Cerebellum (tissue), 4 donors: ENCODE measurements at places on chromosomes 16 and 17.

DNA sequence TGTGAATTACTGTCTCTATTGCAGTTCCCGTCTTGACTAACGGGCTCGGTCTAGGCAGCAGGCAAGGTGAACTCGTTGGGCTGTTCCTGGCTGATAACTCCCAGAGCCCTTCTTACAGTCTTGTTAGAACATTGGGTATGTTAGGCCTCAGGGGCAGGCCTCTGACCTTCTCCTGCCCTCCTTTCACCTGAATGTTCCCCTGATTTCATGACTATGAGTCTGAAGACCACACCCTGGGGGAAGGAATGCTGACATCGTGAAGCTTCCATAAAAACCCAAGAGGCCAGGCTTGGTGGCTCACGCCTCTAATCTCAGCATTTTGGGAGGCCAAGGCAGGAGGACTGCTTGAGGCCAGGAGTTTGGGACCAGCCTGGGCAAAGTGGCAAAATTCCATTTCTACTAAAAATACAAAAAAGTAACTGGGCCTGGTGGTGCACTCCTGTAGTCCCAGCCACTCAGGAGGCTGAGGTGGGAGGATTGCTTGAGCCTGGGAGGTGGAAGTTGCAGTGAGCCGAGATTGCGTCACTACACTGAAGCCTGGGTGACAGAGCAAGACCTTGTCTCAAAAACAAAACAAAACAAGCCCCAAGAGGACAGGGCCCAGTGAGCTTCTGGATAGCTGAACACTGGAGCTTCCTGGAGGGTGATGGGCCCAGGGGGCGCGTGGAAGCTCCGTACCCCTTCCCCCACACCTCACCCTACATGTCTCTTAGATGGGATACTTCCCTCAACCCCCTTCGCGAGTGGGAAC, 47.8 kb upstream of the FBXO47 start:
- DNase-seq: no peak

- DNase-seq: no peak
Measured at GRCh38 chr16:62225675-62226074, 189.4 kb upstream of the CDH8 start.

DNA sequence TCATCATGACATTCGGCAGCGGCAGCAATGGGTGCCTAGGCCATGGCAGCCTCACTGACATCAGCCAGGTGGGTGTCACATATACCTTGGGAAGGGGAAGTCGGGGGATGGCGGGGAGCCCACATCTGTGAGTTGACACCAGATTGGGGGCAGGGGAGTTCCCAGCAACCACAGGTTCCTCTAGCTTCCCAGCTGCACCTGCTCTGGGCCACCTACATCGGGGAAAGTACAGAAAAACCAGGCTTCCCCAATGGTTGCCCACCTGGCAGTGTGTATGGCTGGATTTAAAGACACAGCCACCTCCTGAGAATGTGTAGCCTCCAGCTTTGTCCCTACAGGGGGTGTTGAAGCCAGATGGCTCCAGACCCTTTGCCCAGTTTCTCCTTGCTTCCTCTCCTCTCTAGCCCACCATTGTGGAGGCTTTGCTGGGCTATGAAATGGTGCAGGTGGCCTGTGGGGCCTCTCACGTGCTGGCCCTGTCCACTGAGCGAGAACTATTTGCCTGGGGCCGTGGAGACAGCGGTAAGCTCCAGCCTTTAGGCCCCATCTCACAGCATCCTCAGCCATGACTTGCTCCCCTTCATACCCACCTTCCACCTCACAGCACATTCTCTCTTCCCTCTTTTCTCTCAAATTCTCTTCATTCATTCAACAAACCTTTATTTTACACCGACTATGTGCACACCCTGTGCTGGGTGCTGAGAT, 5.0 kb upstream of the TRAF4 start:
- DNase-seq: no peak

- no peak for DNase-seq
Measured at GRCh38 chr17:39175695-39176093, 9.7 kb upstream of the ARL5C start.

DNA sequence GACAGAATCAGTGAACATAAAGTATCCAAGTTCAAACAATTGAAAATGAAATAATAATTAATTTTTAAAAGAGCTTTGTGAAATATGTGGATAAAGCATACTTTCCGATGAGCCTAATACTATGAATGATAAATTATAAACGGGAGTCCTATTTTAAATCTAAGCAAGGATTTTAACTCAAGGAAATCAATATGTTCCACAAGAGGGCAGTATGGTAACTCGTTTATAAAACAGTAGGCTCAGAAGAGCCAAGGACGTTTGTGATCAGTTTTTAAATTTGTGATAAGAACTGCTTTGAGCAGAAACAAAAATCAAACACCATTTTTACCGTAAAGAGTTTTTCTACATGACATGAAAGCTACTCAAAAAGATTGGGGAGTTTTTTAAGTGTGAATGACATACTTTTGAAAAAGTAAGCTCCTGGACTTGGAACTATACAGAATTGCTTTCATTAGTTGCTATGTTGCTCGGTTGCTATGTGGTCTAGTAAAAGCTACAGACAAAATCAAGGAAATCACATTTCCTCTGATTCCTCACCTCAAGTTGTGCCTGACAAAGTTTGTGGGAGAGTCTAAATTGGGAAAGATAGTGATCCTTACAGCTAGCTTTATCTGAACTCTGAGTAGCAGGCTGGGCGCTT, 11.8 kb upstream of the TEKT1 start:
- peak; percentile 8 for DNase-seq

DNA sequence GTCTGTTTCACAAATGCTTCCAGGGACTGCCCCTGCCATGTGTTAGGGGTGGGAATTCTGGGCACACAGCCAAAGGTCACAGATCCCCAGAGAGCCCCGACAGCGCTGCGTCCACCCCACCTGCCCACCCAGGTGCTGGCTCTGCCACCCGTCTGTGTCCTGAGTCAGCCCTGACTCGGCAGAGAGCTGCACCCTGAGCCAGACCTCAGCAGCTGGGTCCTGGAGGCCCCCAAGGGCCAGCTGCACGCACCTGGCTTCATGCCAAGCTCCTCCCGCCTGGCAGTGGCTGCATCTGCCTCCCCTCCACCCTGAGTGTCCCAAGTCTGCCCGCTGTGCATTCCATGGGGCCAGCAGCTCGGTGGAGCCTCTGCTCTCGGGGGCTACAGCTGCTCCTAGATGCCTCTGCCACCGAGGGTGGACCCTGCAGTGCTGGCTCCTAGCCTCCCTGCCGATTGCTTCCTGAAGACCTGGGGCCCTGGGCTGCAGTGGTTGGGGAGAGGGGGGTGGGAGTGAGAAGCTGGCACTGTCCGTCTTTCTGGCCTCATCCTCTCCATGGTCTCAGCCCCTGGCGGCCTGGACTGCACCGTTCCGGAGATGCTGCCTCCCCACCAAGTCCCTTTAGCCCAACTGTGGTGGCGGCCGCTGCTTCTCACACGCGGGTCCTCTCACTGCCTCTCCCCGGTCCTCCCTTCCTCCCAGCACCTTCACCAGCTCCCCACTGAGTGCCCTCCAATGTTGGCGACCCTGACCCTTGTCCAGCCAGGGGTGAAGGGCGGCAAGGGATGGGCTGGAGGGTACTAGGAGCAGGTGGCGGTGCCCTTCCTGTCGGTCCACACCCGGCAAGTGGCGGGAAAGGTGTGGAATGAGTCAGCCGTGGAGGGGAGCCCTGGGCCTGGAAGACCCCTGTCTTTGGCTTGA, 3.0 kb downstream of the SECTM1 start:
- DNase-seq: no peak

DNA sequence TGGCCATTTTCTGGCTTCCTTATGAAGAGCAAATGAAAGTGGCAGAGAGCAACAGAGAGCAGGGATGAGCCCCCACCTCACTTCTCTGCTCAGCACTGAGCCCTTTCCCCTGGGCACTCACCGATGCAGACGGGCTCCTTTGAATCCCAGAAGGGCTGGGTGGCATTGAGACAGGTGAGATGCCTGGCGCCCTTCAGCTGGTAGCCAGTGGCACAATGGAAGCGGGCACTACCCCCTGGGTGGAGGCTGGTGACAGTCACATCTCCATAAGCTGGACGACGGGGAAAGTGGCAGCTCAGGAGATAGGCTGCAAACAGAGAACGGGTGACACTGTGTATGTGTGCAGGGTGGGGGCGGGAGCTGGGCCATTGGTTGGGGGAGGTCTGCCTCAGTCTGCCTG, 12.5 kb upstream of the PHF12 start:
- DNase-seq: no peak

GRCh38 chr17:75366432-75366831, 39.0 kb downstream of the GRB2 start:
- no peak for DNase-seq

GRCh38 chr16:10599626-10600025, 19.2 kb upstream of the EMP2 start:
- no peak for DNase-seq

DNA sequence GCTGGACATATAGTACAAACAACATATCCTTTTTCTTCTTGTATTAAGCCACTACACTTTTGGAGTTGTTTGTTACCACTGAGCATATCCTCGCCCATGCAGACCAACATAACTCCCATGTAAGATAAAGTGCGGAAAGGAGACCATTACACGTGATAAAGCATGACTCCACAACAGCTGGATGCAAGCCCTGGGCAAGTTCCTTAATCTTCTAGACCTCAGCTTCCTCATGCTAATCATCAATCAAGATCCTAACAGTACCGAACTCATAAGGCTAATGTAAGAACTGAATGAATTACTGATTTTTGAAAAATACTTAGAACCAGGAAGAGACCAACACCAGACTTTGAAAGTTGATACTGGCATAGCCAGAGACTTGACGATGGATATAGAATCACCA, 47.0 kb upstream of the GSG1L start:
- no peak for DNase-seq

- no peak for DNase-seq
Measured at GRCh38 chr16:3695610-3696369, 21.5 kb downstream of the TRAP1 start.

- DNase-seq: no peak
Measured at GRCh38 chr17:14301279-14302090, 604 bp downstream of the HS3ST3B1 start.

- DNase-seq: no peak
Measured at GRCh38 chr17:67819722-67820121, 5.6 kb upstream of the BPTF start.

DNA sequence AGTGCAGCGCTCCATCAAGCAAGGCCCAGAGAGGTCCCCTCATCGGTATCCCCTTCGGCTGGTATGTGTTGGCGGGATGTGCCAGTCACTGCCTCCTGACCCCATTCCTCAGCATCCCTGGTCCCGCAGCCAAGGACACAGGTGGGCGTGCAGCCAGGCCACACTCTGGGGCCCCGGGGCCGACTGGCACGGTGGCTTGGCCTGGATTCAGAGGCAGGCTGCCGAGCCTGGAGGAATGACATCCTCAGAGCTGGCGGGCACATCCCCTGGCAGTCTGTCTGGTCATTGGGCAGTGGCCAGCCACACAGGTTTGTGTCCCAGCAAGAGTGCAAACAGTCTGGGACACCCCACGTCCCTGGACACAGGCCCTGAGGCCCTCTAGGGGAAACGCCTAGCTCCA, 111.1 kb downstream of the SDK2 start:
- peak; percentile 87 for DNase-seq

DNA sequence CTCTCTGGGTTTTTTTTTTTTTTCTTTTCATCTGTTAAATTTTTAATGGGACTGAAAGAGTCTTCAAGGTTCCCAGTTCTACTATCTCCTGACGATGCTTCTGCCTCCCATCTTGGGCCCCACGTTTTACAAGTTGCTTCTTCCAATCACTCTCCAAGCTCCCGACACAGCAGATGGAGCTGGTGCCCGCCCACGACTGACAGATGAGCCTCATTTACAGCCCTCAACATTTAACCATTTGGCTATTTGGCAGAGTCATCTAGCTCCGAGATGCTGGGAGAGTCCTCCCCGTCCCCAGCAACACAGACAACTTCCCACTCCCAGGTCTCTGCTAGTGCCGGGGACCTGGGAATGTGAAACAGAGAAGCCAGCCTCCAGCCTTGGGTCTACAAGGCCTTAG, 276.9 kb downstream of the SHISA9 start:
- no peak for DNase-seq

DNA sequence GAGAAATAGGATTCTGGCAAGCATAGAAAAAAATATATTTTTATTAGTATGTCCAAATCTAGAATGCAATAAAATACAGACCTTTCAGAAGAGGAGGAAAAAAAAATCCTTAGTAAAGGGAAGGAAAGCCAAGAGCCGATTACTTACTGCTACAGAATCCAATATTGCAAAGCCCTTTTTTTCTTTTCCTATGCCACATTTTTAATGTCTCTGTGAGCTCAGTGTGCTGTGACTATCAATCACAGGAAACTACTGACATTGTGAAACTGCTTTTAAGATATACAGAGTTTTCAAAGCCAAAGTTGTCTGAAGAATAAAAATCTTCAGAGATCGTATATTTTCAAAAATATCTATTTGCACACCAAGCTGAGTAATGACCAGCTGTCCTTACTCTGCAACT, 120.4 kb downstream of the CHD9NB start:
- no peak for DNase-seq

DNA sequence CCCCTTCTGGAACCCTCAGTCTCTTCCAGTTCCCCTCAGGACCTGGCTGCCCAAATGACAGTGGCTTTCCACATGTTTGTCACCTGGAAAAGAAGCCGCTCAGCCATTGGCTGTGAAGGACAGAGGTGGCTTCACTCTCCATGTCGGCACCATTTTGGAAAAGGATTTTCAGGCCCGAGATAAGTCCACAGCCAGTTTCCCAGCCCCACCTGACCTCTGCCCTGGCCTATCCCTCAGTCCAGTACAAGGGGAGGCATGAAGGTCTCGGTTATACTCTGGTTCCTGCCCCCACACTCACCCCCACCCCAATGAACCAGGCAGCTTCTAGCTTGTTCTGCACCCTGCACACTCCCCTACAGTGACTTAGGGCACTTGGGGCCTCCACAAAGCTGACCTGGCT, 15.2 kb downstream of the AOC3 start:
- no peak for DNase-seq

DNA sequence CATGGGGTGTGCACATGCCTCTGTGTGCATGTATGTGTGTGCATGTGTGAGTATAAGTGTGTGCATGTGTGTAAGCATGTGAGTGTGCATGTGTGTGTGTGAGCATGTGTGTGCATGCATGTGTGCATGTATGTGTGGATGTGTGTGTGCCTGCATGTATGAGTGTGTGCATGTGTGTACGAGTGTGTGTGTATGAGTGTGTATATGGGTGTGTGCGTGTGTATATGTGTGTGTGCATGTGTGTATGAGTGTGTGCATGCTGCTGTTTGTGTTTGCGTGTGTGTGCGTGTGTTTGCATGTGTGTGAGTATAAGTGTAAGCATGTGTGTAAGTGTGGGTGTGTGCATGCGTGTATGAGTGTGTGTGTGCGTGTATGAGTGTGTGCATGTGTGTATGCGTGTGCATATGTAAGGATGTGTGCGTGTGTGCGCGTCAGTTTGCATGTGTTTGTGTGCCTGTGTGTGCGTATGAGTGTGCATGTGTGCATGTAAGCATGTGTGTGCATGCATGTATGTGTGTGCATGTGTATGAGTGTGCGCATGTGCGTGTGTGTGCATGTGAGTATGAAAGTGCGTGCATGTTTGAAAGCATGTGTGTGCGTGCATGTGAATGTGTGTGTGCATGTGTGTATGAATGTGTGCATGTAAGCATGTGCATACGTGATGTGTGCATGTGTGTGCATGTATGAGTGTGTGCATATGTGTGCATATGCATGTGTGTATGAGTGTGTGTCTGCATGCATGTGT, 8.6 kb downstream of the TPSD1 start:
- no peak for DNase-seq
